ENCODE measurements at places on chromosomes 16 and 17. TPM values are rescaled to one million over a fixed set of nuclear protein-coding genes. Genes with fewer than 3 reads are reported as not detected.

GRCh38 chr17:63041251-63041650, 75.2 kb downstream of the TANC2 start:
- no peak for DNase-seq

- no peak for DNase-seq
These were observed 1.6 kb upstream of the KREMEN2 start for GRCh38 chr16:2962334-2963073.

DNA sequence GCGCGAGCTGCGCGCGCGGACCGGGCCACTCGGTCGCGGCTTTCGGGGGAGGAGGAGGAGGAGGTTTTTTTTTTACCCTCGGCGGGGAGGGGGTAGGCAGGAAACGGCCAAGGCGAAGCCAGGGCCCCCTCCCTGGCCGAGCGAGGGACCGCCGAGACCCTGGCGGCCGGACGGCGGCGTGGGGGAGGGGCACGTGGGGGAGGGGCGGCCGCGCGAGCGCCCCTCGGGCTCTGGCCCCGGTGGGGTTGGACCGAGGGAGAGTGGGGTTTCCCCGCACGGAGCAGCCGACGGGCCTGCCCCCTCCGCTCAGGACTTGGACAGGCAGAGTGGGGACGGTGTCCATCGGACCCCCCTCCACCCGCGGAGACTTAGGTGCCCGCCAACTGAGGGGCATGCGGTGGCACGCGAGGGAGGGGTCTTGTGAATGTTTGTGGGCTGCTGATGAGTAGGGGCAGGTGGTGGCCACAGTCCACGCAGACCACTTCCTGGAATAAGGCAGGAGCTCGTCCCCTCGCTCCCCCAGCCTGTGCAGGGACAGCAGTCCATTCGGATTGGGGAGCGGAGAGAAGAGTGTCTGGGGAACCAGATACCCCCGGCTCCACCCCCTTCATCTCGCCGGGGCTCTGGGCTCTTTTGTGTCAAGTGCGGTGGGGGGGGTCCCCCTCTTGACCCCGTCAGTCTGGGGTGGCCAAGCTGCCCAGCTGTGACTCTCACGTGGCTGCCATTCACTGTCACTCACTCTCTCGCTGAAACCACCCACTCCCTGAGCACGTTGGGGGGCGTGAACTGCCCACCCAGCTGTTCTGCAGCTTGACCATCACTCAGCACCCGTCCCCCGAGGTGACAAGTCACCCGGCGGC, 3.0 kb upstream of the CHD3 start:
- peak; percentile 53 for DNase-seq

The CDYL2 gene
- 10.8 TPM for total RNA-seq

The SPIRE2 gene
- 2.6 TPM for total RNA-seq

GRCh38 chr16:86798247-86799041, 220.1 kb downstream of the FOXL1 start:
- DNase-seq: no peak

The TBC1D3I gene
- 0.16 TPM for total RNA-seq

DNA sequence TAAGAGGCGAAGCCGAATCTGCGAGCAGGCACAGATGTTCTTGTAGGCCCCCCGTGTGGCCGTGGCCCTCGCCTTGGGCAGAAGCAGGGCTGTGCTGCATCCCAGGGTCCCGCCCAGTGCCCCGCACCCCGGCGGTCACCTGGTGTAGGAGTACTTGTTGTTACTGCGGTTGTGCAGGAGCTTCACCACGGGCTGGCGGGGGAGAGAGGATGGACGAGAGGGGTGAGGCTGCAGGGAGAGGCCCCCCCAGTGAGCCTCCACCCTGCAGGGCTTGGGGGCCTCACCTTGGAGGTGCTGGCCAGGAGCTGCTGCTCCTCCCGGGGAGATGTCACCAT, 11.4 kb downstream of the ASPHD1 start:
- DNase-seq: no peak

GRCh38 chr16:25051406-25052150, 36.4 kb upstream of the ARHGAP17 start:
- no peak for DNase-seq

DNA sequence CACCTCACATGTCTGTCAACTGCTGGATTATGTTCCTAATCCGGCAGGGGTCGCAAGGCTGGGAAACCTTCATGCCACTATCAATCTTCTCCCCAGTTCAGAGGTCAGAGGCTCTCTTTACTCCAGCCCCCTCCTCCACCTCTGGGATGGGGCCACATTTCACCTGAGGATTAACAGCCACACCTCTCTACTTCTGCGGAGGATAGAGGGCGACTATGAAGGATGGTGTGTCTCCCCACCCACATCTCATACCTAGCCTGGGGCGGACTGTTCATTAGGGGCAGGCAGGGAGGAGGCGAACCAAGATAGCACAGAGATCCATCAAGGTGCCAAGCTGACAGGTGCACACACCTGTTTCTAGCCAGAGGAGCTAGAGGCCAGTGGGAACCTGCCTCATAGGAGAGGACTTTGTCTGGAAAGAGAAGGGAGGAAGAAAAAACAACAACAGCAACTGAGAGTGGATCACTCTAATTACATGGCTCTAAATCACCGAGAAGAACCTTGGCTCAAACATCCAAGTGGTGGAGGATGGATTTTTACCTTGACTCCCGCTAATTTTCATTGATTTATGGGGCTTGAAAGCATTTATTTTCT, 41.9 kb upstream of the SKAP1 start:
- DNase-seq: no peak

DNA sequence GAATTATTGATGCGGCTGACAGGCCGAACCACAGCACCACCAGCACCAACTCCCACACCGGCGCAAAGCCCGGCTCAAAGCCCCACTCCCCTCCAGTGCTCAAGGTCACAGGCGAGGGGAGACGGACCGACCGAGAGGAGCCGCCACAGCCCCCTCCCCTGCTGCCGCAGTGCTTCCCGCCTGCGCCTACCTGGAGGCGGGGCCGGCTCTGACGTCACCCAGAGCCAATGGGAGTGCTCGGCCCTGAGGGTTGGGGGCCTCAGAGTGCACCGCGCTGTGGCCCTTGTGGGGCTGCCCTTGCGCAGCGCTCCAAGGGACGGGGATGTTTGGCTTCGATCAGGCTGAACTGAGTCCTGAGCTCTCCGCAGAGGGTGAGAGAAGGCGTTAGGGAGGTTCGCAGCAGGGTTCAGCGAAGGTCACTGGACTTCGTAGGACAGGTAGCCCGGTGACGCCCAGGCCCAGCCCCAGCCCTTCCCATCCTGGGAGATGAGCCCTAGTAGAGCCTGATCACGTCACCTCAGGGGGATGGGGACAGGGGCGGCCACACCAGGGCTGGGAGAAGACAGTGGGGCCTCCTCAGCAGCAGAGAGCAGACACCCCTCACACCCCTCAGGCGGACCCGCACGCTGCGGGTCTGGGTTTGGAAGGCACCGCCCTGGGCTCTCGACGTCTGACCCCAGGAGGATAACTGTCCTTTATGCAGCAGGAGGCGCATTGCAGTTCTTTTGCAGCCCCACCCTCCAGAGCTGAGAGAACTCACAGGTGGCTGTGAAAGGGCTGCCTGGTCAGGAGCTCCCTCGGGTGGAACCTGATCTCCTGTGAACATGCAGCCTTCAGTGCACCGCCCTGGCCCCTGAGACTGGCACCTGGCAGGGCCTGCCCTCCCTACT, 1.5 kb downstream of the NDRG4 start:
- DNase-seq: peak; percentile 60

DNA sequence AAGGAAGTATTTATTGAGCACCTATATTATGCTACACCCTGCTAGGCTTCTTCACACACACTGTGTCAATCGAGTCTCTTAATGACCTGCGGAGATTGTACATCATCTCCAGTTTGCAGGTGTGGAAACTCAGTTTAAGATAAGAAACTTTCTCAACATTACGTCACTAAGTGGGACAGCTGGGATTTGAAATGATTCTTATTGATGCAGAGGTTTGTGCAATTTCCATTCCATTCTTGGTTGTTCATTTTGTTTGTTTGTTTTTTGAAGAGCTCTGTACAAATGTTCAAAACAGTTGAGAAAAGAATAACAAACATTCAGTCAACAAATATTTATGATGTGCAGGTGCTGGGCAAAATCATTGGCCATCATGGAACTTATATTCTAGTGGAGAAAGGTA, 84.8 kb downstream of the MAP2K6 start:
- no peak for DNase-seq

The HASPIN gene
- total RNA-seq: 26.6 TPM

DNA sequence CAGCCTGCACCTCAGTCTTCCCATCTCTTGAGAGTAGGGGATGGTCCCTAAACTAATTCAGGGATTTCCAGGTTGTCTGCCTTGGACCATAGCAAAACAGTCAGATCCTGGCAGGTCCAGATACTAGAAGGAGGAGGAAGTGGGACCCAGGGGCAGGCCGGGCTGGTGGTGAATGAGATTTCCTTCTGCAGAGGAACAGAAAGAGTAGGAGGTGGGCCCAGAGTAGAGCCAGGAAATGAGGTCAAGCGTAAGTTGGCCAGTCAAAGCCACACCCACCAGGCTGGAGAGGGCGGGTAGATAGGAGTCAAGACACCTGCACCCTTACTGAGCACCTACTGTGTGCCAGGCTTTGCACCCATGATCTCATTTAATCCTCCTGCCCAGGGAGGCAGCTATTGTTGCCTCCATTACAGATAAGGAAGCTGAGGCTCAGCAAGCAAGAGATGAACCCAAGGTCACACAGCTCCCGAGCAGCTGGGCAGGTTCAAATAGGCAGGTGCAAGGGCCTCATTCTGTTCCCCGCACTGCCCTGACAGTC, 2.6 kb downstream of the CDH5 start:
- DNase-seq: no peak

The BCL6B gene
- total RNA-seq: 0.86 TPM

The DOC2B gene
- total RNA-seq: 0.64 TPM

GRCh38 chr16:6309271-6309670, 1023.4 kb upstream of the RBFOX1 start:
- DNase-seq: no peak

DNA sequence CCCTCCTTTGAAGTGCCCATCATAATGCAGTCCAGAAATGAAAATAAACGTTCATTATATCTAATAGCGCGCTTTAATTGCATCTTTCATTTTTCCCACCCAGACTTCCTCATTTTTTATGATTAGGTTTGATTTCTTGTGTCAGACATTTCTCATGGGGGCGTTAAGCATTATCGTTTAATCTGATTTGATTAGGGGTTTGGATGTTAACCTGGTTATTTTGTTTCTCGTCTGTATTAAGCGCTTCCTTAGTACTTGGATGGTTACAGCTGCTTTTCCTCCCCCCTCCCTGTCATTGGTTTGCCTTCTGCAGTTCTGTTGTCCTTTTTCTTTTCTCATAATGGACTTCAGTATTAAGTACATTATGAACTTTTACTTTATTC, 540 bp downstream of the MFSD11 start:
- DNase-seq: no peak

DNA sequence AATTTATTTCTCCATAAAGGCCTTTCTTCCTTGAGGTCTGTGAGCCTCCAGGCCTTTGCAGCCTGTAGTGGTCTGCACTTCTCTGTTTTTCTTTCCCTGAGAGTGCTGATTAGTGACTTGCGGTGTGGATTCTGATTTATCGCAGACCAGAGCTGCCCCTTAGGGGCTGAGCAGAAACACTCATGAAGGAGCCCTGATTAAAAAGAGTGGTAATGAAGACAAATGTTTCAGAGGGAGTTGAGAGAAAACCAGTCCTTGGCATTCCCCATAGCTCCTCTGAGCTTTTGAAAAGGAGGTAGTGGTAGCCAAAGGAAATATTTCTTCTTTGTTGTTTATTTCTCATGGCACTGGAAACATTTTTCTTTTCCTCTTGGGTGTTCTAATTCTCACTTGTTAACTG, 268.1 kb upstream of the TBX2 start:
- no peak for DNase-seq

The MAFG gene
- total RNA-seq: 35.2 TPM

DNA sequence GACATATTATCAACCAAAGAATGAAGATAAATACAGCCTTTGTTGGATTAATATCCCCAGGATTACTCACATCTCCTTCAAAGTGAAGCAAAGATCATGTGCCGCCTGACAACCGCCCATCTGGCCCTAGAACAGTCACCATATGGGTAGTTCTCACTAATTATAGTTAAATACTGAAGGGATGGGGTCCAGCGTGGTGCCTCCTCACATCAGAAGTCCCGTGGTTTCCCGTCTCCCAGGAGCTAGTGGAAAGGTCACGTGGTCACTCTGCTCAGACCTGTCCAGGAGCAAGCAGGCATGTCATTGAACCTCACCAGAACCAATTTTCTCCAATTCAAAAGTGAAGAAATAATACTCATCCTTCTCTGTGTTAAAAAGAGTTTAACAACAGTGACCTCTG, 434.5 kb downstream of the SHISA9 start:
- DNase-seq: no peak

DNA sequence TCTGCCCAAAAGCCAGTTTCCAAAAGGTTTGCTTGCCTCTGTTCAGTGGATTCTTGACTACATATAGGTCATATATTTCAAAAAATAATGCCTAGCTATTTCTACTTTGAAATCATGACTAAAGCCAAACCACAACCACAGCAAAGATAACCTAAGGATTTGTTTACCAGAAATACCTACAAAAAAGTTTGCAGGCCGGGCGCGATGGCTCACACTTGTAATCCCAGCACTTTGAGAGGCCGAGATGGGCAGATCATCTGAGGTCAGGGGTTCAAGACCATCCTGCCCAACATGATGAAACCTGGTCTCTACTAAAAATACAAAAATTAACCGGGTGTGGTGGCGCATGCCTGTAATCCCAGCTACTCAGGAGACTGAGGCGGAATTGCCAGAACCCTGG, 15.2 kb downstream of the CARHSP1 start:
- DNase-seq: no peak

GRCh38 chr17:77489239-77489892, 348.6 kb downstream of the SEC14L1 start:
- DNase-seq: no peak

The TUFM gene
- total RNA-seq: 235 TPM

GRCh38 chr16:68022728-68023537, at the start of the genes DDX28 and DUS2:
Gene DDX28, minus strand, starts transcription at chr16:68023232. Its CDS starts 30 bp downstream, at chr16:68023202.
Gene DUS2, plus strand, starts transcription at chr16:68023284. Its CDS starts 14,740 bp downstream, at chr16:68038024.
- DNase-seq: peak; percentile 93

- DNase-seq: no peak
These were observed 37.3 kb upstream of the CDC42EP4 start for GRCh38 chr17:73349138-73349537.

DNA sequence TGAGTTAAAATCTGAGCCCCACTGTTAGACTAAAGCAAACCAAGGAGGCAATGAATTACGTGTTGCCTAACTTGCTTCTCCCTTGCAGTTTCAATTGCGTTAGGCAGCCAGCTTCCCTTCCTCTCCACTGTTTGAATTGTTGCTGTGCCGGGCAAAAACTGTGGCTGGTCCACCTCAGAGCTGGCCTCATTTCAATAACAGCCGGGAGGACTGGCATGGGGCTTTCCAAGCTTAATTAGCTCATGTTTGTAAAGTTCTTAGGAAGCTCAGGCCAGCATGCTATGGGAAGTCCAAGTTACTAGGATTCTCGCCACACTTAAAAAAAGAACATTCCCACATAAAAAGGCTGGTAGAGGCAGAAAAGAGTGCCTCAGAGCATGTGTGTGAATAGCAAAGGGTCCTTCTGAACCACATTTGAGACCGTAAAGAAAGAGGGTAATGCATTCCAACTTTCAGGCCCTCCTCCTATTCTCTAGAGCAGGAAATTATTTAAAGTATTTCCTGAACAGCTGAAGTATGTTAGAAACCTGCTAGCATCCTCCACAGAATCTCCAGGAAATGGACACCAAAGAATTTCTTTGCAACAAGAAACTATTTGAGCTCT, 79.0 kb upstream of the SMURF2 start:
- DNase-seq: no peak

The KCNJ18 gene
- not detected for total RNA-seq

The SPG7 gene
- total RNA-seq: 114 TPM

- no peak for DNase-seq
These were observed 917 bp downstream of the YWHAE start for GRCh38 chr17:1398931-1399678.

The SPDYE4 gene
- total RNA-seq: not detected

GRCh38 chr16:81833751-81834150, 54.7 kb downstream of the PLCG2 start:
- no peak for DNase-seq

- no peak for DNase-seq
These were observed 7.7 kb downstream of the MSL1 start for GRCh38 chr17:40129498-40129897.

Measured in activated naive CD4-positive, alpha-beta T cell treated with anti-CD3 and anti-CD28 coated beads, Interleukin-2, amount 50 U/mL, for 72 hours (primary cell).